Activated CD4-positive, alpha-beta memory T cell treated with anti-CD3 and anti-CD28 coated beads, Interleukin-2, amount 10 ng/mL, durations not matched to agents 7 days and 5 days (primary cell): ENCODE measurements at places on chromosomes 7 and 10.

- DNase-seq: no peak
Measured at GRCh38 chr10:3559527-3559926, 225.5 kb downstream of the KLF6 start.

- DNase-seq: no peak
Measured at GRCh38 chr10:14450041-14450491, 119.3 kb upstream of the FRMD4A start.

DNA sequence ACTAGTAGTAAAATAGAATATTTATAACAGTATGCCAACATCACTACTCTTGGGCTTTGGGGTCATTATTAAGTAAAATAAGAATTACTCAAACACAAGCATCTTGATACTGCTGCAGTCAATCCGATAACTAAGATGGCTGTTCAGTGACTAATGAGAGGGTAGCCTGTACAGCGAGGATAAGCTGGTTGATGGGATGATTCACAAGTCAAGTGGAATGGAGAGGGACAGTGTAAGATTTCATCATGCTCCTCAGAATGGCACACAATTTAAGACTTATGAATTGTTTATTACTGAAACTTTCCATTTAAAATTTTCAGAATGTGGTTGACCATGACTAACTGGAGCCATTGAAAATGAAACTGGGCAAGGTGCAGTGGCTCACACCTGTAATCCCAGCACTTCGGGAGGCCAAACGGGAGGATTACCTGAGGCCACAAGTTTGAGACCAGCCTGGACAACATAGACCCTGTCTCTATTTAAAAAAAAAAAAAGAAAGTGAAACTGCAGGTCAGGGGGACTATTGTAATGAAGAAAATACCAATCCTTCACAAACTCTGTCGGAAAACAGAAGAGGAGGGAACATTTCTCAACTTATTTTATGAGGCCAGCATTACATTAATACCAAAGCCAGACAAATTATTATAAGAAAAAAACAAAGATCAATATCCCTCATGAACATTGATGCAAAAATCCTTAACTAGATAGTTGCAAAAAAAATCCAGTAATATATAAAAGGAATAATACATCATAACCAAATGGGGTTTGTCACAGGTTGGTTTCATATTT is 11.2 kb downstream of the AVL9 start:
- DNase-seq: no peak

DNA sequence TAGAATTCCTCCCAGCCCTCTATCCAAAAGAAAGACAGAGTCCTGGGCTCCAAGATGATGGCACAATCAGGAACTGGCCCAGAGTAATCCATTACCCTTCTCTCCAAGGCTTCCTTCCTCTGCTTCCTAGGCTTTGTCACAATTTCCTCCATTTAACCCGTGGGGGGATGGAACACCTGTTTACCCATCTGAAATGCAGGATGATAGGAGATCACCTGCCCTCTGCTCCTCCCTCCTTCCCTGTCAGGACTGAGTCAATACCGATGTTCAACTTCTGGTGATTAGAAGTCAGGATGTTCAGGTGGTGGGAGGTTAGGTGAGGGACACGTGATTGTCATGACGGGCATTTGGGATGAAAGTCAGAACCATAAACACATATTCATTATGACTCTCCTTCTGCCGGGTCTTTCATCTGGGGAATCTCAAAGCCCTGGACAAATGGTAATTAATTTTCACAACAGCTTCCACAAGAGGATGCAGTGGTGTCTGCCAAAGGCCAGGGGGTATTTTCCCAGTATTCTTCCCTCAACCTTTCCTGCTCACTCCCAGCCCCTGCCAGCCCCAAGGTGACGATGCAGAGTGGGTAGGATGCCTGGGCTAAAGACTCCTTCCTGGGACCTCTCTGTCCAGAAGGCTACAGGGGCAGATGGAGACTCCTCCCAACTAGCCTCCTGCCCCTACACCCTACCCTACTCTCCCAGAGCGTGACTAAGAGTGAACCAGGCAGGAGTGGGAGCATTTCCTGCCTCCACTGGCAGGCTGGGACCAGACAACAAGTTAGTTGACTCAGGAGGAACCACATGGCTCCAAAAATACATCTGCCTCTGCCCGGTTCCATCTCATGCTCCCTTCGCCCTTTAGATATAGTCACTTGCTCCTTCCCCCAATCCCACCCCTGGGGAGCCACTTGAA is 27.9 kb downstream of the DUSP5 start:
- DNase-seq: peak; percentile 15

- no peak for DNase-seq
Measured at GRCh38 chr7:82319674-82320118, 123.9 kb downstream of the CACNA2D1 start.

GRCh38 chr7:53920011-53920410 is 622.2 kb upstream of the VSTM2A start:
- DNase-seq: no peak

DNA sequence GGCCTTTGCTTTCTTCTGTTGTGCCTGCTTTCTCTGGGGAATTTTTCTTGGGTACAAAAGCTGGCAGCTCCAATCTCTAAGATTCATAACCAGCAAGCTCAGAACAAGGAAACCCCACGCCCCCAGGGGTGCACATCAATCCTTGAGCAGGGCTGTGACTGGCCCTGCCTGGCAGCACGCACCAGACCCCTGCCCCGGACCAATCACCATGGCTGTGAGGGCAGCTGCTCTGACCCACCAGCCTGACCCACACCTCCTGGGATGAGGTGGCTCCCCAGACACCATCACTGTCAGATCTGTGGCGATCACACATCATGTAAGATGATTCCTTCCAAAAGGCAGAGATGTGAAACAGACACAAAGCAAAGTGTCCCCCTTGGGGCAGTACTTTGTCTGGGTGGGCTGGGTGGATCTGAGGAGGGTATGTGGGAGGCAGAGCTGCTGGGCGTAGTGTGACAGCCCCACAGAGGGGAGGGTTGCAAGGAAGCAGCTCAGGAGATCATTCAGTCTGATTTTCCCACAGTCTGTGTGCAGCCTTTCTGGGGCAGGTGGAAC is 175.5 kb upstream of the SHH start:
- peak; percentile 13 for DNase-seq

GRCh38 chr7:29443552-29443951 is 120.1 kb upstream of the PRR15 start:
- DNase-seq: no peak

DNA sequence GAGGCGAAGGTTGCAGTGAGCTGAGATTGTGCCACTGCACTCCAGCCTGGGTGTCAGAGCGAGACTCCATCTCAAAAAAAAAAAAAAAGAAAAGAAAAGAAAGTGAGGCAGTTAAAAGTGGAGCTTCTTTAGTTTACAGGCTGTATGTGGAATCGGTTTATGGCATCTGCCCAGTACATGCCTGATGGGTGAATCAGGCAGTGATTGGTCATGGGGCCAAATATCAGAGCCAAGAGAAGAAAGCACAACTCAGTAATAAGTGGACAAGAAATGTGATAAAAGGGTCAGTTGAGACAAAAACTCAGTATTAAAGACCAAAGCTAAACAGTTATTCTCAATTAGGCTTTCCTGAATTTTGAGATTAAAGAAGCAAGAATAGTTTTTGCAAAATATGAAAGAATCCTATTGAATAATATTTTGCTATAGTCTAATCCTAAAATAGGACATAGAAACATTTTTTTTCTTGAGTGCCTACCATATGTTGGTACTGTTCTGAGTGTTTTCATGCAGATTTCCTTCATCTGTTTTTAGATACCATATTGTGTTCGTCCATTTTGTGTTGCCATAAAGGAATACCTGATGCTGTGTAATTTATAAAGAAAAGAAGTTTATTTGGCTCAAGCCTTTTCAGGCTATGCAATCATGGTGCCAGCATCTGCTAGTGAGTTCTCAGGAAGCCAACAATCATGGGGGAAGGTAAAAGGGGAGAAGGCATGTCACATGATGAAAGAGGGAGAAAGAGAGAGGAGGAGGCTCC is 14.4 kb downstream of the CDC14C start:
- no peak for DNase-seq

DNA sequence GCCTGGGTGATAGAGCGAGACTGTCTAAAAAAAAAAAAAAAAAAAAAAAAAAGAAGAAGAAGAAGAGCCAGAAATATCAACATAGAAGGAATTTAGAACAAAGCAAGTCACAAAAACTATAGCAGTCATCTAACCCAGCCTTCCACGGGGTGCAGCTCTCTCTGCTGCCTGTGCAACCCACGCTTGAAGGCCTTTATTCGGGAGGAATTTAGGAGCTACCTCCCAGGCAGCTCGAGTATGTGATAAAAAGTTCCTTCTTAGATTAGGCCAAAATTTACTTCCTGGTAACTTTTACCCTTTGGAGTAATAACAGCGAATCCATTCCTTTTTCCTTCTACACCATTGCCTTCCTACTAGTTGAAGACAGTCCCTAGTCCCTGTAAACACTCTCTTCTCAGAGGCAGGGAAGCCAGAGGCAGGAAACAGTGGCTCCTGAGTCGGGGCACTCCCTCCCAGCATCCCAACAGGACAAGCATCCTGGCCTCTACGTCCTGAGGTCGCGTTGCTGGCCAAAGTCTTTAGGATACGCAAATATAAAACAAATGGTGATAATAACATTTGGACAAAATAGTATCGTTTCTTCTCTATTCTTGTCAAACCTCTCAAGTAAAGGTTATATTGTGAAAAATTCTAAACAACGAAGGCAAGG is 109.3 kb upstream of the KMT2C start:
- no peak for DNase-seq

DNA sequence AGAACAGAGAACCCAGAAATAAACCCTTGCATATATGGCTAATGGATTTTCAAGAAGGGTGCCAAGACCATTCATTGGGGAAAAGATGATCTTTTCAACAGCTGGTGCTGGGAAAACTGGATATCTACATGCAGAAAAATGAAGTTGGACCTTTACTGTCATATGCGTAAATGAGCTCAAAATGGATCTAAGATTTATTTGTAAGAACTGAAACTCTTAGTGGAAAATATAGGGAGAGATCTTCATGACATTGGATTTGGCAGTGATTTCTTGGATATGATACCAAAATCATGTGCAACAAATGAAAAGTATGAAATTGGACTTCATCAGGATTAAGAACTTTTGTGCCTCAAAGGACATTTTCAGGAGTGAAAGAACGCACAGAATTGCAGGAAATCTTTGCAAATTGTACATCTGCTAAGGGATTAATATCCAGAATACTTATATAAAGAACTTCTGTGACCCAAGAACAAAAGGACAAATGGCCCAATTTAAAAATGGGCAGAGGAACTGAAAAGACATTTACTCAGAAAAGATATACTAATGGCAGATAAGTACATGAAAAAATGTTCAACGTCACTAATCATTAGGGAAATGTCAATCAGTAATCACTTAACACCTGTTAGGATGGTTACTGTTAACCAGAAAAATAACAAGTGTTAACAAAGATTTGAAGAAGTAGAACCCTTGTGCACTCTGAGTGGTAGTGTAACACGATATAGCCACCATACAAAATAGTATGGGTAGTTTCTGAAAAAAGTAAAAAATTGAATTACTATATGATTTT is 6.1 kb downstream of the DBF4 start:
- no peak for DNase-seq

- no peak for DNase-seq
Measured at GRCh38 chr10:16799621-16800020, 17.6 kb downstream of the RSU1 start.

DNA sequence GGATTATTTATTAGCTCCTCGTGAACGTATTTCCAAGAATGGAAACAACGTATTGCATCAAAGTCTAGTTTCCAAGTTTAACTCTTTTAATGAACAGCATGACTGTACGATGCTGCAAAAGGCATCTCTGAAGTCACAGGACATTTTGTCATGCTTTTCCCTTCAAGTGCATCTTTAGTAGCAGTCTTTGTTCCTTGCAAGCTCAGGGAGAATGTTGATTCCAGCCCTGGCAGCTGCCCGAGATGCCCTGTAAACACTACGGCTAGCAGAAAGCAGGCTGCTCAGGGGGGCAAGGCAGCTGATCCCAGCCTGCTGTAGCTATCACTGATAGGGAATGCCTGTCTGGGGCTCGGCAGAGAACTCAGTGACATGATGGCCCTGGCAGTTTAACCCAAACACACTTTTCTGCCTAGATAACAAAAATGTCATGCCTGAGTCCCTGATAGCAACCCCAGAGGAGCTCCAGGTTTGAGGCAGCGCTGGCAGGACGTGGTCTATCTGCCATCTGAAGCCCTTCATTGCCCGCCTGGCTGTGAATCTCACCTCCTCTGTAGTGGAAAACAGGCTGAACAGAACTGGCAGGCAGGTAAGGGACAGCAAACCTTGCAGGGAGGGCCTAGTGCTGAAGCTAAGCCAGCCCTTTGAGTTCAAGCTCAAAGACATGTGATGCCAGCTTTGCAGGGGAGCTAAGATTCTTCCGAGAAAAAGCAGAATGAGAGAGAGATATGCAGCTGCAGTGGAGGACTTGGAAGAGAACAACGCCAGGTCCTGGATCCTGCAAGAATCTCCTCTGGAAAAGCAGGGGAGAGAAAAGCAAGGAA is 264.6 kb downstream of the SNX10 start:
- DNase-seq: no peak

GRCh38 chr7:27808626-27809025 is 68.7 kb downstream of the TAX1BP1 start:
- DNase-seq: no peak

DNA sequence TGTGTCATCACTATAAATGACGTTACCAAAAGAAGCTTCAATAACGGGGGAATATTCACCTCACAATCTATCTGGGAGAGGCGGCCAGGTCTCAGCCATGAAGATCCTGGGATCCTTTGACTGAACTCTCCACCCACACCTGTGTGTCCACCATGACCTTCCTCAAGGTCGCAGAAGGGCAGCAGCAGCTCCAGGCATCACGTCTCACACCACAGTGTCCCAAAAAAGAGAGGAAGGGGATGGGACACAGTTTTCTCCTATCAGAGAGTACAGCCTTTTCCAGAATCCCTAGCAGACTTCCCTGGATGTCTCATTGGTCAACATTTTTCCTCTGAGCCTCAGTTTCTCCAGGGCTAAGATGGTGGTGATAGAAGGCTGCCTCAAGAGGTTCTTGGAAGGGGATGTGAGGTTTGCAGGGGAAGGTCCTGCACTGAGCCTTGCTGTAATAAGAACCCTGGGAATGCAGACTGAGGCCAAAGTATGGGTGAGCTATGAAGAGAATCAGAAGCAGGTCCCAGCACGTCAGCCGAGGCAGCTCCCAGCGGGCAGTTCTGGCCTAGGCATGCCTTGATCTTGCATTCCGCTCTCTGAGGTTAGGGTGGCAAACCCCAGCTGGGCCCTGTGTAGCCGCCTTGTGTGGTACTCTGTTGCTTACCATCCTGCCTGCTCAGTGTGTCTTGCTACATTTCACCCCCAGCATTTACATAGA is 63.8 kb downstream of the COL26A1 start:
- no peak for DNase-seq

DNA sequence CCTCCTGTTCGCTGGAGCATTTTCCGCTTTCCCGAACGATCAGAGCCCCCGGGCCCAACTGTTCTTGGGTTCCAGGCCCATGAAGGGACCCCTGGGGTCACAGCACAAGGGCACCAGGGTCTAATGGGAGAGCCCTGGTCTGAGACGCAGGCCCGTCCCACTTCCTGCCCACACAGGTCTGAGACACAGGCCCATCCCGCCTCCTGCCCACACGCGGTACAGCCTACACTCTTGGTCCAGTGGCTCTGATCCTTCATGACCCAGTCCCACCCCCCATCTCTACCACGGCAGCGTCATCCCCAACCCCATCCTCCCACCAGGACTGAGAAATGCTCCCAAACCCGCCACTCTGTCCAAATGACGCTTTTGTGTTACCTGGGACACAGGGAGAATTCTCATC is 38.7 kb upstream of the SAMD8 start:
- DNase-seq: no peak

GRCh38 chr10:123904834-123905409 is 13.3 kb upstream of the CPXM2 start:
- no peak for DNase-seq
